ELF-1 (cell line): ENCODE measurements at places on chromosomes 6 and 20.

- no peak for DNase-seq
These were observed 4.0 kb downstream of the PNRC1 start for GRCh38 chr6:89084542-89084941.

DNA sequence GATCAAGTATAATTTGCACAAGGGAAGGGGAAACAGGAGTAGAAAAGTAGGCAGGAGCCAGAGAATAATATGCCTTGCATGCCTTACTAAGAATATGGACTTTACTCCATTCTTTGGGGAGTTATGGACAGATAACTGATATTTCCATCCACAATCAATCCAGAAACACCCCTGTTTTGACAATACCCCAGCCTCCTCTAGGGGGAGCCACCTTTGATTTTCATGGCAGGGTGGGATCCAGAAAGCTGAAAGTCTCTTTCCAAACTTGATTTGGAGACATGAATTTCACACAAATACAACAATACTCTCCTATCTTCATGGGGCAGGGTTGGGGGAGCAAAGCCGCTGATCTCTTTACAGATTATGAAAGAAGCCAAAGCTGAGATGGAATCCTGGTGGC, 404.1 kb downstream of the FOXA2 start:
- no peak for DNase-seq

- DNase-seq = no peak
These were observed 1310.5 kb upstream of the CITED2 start for GRCh38 chr6:140684776-140685550.

GRCh38 chr20:10637563-10637962, 36.2 kb downstream of the JAG1 start:
- peak; percentile 71 for DNase-seq

- DNase-seq = peak; percentile 69
These were observed 30.5 kb upstream of the HFE start for GRCh38 chr6:26056583-26057350.

DNA sequence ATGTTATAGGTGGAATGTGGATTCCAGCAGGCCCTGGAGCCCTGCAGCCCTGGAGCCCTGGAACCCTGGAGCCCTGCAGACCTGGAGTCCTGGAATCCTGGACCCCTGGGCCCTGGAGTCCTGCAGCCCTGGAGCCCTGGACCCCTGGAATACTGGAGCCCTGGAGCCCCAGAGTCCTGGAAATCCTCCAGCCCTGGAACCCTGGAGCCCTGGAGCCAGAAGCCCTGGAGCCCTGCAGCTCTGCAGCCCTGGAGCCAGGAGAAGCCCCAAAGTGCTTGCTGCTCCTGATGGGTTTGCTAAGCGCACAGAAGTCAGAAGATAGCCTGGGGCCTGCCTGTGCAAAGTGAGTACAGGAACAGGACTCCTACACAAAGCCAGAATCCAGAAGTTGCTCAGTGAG, 223.1 kb upstream of the PDE10A start:
- no peak for DNase-seq

DNA sequence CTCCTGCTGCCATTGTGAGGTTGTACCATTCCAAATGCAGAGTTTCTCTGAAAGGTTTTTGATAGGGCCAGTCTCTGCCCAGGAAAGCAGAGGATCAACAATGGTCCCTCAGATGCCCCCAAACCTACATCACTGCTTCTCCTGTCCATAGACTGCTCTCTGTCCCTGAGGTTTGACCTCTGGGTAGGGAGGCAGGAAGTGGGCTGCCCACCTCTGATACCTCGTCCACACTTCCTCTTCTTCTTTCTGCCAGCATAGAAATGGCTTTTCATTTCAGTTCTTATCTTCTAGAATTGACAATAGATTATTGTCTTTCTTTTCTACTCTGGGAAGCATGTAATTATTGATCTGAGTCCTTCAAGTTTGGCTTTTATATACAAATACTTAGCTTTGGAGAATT, 170.6 kb downstream of the TRMT11 start:
- no peak for DNase-seq

DNA sequence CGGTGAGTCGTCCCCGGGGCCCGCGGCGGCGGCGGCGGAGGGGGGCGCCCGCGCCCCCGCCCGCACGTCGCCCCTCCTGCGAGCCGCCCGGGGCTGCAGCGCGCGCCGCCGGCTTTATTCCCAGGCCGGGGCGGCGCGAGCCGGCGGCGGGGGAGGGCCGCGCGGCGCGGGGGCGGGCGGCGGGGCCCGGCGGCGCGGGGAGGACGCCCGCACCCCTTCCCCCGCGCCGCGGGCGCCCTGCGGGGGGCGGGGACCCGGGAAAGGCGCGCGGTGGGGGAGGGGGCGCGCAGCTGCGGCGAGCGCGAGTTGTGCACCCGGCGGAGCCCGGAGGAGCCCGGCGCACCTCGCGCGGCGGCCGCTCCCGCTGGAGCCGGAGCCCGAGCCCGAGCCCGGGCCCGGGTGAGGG, 646 bp downstream of the HMGA1 start:
- DNase-seq = no peak

DNA sequence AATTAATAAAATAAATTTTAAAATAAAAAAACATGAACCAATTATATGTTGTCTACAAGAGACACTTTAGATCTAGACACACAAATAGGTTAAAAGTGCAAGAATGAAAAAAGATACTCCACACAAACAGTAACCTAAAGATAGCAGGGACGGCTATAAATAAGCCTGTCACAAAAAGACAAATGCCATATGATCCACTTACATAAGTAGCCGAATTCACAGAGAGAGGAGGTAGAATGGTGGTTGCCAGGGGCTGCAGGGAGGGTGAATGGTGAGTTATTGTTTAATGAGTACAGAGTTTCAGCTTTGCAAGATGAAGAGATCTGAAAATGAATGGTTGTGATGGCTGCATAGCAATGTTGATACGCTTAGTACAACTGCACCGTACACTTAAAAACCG, 32.7 kb downstream of the KATNA1 start:
- DNase-seq = no peak

GRCh38 chr20:48556956-48557355, 270.8 kb downstream of the PREX1 start:
- DNase-seq = peak; percentile 30

DNA sequence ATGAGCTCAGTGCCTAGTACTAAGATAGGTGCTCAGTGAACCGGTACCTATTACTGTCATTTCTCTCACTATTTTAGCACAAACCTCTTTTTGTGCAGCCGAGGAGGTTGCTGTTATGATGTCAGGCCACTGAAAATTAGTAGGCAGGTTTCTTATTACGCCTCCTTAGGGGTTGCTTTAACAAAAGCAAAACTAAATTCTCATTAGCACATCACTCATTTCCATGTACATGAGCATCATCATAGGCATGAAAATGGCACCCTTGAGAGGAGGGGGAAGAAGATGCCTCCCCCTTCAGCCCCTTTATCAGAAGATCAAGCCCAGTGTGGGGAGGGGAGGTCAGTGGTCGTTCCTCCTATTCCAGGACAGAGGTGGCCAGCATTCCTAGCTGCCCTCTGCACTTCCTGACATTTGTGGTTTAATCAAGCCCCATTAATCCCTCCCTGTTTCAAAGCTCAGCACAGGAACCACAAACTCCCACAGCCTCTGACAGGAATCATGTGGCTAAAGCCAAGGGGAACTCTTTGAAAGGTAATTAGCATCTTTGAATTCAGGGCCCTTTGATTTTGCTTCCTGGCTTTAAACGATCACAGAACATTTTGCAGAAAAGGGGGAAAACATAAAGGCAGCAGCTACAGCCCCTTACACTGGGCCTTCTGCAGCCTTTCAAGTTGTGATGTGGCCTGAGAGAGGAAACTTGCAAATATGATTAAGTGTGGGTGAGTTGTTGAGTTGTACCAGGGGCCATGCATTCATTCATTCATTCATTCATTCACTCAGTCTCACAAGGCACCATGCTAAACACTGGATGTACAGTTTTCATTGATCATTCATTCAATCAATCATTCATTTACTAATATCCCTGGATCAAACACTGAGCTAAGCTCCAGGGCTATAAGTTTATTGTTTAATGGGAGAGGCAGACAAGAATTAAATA, 31.9 kb upstream of the PSMF1 start:
- DNase-seq = no peak

DNA sequence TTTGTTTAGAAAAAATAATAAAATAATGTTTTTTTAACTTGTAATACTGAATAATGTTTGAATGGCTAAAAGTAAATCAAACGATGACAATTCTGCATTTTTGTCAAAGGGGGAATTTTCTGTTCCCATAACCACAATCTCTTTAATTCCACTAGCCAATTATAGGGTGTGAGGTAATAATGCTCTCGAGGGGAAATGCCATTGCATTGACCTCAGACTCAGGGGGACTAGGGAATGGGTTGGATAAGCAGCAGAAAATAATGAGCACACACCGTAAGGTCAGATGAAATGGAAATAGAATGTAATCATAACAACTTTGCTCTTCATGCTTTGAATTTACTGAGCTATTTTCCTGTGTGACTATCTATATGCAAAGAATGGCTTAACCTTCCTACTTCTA, 584.7 kb downstream of the RFPL4B start:
- DNase-seq = no peak

GRCh38 chr6:96116674-96117073, 100.9 kb downstream of the FUT9 start:
- DNase-seq = peak; percentile 4

GRCh38 chr6:139257291-139257690, 34.5 kb downstream of the TXLNB start:
- DNase-seq = no peak

GRCh38 chr6:122482750-122483080, 11.1 kb upstream of the SERINC1 start:
- DNase-seq = peak; percentile 75

DNA sequence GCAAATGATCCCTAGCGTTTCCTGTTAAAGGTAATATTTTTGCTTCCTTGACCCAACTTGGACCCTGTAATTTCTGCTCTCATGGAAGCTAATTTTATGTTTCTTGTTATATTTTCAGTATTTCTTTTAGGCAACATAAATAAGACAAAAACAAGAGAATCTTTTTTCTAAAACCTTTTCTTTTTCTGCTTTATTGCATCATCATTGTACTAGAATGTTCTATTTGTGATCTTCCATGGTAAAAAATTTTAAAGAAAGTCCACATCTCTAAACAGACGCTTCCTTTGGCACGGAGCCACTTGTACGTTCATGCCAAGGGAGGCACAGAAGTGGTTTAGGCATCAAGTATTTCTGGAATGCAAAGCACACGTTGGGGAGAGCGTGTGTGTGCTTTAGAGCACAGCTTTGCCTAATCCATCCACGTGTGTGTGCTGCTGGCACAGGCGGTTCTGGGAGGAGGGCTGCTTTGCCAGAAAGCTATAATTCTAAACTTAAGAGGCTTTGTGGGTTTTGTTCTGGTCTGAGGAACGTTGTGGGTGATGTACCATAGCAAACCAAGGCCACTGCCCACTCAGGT, 98.3 kb downstream of the SASH1 start:
- peak; percentile 34 for DNase-seq

DNA sequence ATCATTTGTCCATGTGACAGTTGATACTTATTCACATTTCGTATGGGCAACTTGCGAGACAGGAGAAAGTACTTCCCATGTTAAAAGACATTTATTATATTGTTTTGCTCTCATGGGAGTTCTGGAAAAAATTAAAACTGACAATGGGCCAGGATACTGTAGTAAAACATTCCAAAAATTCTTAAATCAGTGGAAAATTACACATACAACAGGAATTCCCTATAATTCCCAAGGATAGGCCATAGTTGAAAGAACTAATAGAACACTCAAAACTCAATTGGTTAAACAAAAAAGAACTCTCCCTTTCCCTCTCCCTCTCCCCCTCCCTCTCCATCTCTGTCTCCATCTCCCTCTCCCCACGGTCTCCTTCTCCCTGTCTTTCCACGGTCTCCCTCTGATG, 19.4 kb upstream of the EIF2S2 start:
- no peak for DNase-seq

DNA sequence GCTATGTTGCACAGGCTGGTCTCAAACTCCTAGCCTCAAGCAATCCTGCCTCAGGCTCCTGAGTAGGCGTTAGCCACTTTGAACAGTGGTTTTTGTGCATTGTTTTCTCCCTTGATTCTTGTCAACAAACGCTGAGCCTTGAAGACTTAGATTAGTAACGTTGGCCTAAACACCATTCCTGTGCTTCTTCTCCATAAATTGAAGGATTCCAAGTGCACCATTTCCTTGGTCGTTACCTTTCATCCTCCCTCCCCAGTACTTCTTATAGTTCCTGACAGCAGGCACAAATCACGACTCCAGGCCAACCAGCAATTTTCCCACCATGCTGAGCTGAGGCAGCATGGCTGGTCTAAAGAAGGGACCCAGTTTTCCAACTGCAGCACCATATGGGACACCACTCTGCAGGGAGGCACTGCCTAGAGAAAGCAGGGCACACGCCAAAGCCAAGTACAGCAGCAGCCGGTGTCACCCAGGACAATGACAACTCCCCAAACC, 8.9 kb downstream of the RPS10 start:
- no peak for DNase-seq

DNA sequence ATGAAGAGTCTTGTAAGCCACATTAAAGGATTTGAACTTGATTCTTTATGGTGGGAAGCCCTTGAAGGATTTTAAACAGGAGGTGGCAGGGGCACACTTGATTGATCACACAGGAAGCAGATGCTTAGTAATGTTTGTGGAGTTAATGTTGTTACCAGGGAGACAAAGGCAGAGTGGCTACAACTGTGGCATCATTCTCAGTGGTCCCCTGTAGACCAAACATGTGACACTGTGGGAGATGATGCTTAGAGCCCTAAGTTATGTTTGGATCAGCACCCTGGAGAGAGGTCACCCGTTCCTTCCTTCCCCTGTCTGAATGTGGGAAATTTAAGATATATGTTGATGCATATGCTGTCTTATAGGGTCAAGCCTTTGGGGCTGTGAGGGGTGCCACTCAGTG, 53.2 kb downstream of the EIF2S2 start:
- no peak for DNase-seq

DNA sequence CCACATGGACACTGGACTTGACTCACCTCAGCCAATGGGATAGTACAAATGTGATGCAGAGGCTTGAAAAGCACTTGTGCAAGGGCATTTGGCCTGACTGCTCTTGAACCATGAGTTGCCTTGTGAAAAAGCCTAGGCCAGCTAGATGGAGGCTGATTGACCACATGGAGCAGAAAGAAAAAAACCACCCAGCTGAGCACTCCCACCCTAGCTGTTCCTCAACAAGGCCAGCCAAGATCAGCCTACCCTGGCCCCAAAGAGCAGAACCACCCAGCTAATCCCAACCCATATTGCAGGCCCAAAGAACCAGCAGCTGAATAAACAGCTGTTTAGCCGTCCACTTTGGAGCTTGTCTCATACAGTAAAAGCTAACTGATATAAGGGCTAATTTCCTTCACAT, 36.7 kb downstream of the PXDC1 start:
- DNase-seq = no peak
